ENCODE measurements at places on chromosomes 7 and 10. TPM values are rescaled to one million over a fixed set of nuclear protein-coding genes. Genes with fewer than 3 reads are reported as not detected.

DNA sequence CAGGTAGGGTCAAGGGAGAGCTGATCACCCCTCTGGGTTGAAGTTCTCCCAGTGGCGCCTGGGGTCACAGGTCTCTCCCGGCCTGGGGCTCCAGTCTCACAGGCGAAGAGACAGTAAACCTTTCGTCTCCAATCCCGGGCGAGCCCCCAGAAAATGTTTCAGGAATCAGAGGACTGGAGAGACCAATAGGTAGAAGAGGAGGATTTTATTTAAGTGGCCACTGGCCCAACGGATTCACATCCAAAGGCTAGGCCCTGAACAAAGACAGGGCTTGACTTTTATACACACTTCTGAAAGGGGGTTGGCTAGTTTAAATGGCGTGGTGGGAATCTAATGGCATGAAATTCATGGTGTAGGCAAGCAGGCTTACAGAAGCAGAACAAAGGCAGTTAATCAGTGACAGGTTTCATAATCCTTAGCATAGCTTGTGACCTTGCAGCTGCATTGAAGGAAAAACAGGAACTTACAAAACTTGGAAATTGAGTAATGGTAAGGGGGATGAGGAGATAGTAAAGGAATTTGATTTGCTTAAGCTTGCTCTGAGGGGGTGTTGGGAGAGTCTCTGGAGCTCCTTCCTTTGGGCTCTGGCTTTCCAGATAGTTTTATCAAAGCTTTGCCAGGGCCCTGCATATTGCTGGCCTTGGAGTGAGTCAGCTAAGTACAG lies 105.5 kb downstream of the TRIM24 start:
- no peaks in the 10 kb centered on the region for H3K4me1 ChIP-seq
- H3K4me3 ChIP-seq, result no peak overlapping the region
- no peaks in the 10 kb centered on the region for H3K27me3 ChIP-seq
- peaks cover 59% of the 10 kb centered on the region for H3K36me3 ChIP-seq
- DNase-seq, result no peak

The MSS51 gene
- total RNA-seq, result 0.47 TPM

The MYL10 gene
- not detected for total RNA-seq

GRCh38 chr7:141891336-141891735 lies 24.9 kb upstream of the OR9A4 start:
- no peaks in the 10 kb centered on the region for H3K27me3 ChIP-seq
- no peaks in the 10 kb centered on the region for H3K36me3 ChIP-seq
- no peak for DNase-seq

DNA sequence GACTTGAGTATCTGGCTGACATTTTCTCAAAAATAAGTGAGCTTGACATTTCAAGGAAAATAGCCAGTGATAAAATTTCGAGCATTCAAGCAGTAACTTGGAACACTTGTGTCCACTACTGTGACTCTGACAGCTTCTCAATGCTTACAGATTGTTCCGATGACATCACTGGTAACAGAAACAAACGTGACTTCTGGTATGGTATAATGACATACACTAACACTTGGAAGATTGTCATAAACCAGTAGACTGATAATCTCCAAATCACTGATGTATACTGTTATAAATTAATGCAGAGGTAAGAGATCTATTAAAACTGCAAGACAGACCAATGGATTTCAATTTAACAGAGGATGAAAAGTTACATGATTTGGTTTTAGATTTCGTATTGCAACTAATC lies 6.5 kb downstream of the MINDY3 start:
- H3K27me3 ChIP-seq, result no peaks in the 10 kb centered on the region
- peaks cover 3% of the 10 kb centered on the region for H3K36me3 ChIP-seq
- no peak overlapping the region for H3K4me3 ChIP-seq
- no peak overlapping the region for H3K27ac ChIP-seq
- no peak for DNase-seq
- H3K4me1 ChIP-seq, result peaks cover 27% of the 10 kb centered on the region

The MAGI2 gene
- 6.0 TPM for total RNA-seq

- peaks cover 9% of the 10 kb centered on the region for H3K4me1 ChIP-seq
- no peaks in the 10 kb centered on the region for H3K36me3 ChIP-seq
- no peak for DNase-seq
- no peak overlapping the region for H3K27ac ChIP-seq
- no peak overlapping the region for H3K4me3 ChIP-seq
- no peaks in the 10 kb centered on the region for H3K27me3 ChIP-seq
Observed at GRCh38 chr10:124517931-124518330, 56.3 kb downstream of the LHPP start.

DNA sequence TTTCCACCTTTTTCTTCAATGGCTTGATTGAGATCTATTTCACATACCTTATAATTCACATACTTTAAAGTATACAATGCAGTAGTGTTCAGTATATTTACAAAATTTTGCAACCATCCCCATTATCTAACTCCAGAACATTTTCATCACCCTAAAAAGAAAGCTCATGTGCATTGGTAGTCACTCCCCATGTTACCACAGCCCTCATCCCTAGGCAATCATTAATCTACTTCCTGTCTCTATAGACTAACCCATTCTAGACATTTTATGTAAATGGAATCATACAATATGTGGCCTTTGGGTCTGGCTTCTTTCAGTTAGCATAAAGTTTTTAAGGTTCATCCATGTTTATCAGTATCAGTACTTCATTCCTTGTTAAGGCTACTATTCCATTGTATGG lies 214.2 kb downstream of the WDR11 start:
- no peaks in the 10 kb centered on the region for H3K36me3 ChIP-seq
- no peaks in the 10 kb centered on the region for H3K27me3 ChIP-seq
- no peak overlapping the region for H3K4me3 ChIP-seq
- H3K27ac ChIP-seq, result no peak overlapping the region

Data from right atrium auricular region (tissue), 2 donors.